Stimulated activated CD4-positive, alpha-beta T cell treated with anti-CD3 and anti-CD28 coated beads, Interleukin-15, amount 100 ng/mL, for 24 hours (primary cell): ENCODE measurements at places on chromosomes 12 and 14.

DNA sequence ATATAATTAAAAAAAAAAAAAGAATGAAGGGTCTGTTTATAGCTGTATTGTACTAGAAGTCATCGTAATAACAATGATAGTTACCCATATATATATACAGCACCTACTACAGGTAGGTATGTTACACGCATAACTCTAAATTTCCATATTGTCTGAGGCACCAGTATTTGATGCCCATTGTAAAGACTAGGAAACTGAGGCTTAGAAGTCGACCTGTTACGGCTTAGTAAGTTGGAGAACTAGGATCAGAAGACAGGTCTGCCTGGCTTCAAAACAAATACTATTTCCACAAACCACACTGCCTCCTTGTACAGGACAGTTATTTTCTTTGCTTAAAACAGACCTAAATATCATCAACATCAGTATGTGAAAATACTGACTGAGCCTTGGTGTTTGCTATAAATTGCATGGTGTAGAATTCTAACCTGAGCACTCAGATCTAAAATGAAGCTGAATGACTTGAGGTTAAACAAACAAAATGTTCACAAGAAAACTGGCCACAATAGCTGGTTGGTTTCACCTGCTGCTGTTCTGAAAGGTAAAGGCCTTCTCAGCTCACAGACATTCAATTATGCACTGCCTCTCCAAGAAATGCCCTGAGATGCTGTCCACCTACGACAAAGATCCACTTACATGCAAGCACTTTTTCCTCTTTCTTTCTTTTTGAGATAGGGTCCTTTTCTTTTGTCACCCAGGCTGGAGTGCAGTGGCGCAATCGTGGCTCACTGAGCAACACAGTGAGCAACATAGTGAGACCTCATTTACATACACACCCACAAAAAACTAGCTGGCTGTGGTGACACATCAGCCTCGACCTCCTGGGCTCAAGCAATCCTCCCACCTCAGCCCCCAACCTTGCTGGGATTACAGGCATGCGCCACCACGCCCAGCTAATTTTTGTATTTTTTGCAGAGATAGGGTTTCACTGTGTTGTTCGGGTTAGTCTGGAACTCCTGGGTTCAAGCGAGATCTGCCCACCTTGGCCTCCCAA is 35.7 kb downstream of the SSH1 start:
- peak; percentile 40 for DNase-seq

DNA sequence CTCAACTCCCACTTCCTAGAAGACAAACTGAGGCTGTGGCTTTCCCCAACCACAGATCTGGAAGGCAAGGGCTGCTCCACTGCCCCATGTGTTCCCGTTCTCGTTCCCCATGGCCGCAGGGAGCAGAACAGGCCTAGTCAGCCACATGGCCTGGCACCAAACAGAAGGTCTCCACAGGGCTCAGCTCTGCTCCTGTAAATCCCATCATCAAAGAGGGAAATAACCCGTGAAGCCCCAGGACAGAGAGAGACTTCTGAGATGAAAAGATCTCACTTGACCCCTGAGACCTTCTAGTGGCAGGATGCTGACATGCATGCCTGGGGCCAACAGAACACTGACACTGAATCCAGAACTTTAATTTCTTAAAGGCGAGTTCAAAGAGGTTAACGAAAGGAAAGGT is 68.9 kb downstream of the BCL11B start:
- DNase-seq, result no peak

DNA sequence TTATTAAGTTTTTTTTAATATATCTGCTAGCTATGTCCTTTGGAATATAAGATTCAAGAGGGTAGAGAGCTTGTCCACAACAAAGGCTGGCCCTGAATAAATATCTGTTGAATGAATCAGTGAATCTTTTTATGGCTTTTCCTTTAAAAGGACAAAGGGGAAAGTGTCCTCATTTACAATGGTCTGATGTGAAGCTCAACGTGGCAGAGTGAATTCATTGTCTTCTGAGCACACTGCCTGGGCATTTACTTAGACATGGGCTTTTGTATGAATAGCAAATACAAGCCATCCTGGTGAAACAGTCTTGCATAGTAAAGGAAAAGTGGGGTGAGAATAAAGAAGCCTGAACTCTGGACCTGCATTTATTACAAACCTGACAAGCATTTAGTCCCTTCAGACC is 201.2 kb downstream of the NELL2 start:
- no peak for DNase-seq

- no peak for DNase-seq
Observed at GRCh38 chr14:59305231-59305630, 116.8 kb downstream of the DAAM1 start.

GRCh38 chr12:79932357-79932756 is 2.5 kb downstream of the PPP1R12A start:
- no peak for DNase-seq

GRCh38 chr14:70711451-70711850 is 69.7 kb downstream of the TTC9 start:
- DNase-seq, result no peak

- no peak for DNase-seq
Observed at GRCh38 chr12:1695886-1696670, 5.2 kb downstream of the ADIPOR2 start.

DNA sequence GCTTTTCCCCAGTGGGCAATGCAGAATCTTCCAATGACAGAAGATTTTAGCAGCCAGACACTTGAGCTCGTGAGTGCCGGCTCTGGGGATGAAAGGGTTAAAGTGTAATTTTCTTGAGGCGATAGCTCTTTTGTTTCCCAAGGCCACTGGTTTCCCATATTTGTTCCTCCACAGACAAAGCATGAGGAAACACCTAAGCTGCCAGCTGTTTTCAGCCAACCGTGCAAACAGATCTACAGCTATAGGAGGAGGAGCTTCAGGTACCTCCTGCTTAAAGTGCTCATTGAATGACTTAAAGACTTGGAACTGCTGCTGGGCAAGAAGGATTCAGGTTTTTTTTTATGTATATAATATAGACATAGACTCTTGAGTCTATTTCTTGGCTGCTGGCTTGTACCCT is 1311.5 kb downstream of the TMEM121 start:
- no peak for DNase-seq

DNA sequence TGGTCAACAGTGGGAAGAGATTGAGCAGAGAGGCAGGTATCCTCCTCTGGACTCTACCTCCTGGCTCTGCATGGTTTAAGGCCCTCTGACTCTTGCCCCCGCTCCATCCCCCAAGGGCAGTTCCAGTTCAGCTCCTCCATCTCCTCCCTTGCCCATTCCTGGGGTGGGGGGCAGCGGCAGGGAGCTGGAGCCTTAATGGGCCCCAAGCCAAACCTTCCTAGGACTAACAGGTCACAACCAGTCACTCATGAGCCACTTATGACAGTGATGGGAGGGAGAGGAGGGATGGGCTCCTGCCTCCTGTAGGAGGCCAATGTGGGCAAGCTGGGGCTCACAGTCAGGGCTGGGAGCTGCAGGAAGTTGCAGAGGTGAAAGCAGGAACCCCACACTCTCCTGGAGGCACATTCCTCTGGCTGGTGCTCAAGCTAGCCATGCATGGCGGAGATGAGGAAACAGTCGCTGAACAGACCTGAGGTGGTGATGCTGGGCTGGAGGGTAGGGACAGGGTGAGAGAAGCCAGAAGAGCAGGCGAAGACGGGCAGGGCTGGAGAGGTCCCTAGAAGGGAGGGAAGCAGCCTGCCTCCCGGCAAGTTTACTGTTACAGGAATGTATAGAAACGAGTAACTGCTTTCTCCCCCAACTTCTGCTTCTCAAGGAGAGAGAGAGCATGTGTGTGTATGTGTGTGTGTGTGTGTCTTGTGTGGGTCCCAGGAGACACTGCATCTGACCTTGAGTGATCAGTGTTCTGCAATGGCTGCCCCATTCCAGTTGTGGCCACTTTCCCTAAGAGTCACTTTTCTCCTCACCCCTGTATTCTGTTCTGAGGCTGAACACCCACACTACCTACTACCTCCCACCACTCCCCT is 5.0 kb upstream of the RAPGEF3 start:
- no peak for DNase-seq

- no peak for DNase-seq
Observed at GRCh38 chr14:74918380-74918779, 4.7 kb downstream of the RPS6KL1 start.

- DNase-seq, result peak; percentile 81
Observed at GRCh38 chr12:57632958-57633840, at the start of gene B4GALNT1. B4GALNT1 (minus strand) TSS chr12:57633201; CDS start chr12:57632132, 1,069 bp downstream.

DNA sequence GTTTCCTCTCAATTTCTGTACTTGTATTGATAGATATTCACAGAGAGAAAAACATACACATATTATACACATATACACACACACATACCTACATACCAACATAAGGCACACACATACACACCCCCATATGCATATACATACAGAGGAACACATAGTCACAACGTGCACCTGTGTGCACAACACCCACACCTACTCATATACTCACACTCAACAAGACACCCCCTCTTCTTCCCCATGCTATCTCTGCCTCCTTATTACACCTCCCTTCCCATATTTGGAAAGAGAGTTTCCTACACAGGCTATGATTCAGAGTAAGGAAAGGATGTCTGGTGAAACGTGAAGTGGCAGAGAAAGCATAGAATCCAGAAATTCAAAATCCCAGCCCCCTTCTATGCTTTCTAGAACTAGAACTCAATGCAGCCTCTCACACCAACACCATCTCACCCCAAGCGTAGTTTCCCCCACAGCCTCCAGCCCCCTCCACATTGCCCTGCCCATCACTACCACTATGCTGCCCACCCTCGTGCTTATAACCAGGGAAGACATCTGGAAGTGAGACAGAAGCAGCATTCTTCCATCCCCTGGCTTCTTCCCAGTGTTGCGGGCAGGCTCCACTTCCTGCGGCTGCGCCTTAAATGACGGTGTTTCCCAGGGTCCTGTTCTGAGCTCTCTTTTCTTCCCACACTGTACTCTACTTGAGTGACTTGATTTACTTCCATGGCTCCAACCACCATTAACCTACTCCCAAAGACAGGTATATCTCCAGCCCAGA is 2.4 kb downstream of the RNASE8 start:
- DNase-seq, result no peak

DNA sequence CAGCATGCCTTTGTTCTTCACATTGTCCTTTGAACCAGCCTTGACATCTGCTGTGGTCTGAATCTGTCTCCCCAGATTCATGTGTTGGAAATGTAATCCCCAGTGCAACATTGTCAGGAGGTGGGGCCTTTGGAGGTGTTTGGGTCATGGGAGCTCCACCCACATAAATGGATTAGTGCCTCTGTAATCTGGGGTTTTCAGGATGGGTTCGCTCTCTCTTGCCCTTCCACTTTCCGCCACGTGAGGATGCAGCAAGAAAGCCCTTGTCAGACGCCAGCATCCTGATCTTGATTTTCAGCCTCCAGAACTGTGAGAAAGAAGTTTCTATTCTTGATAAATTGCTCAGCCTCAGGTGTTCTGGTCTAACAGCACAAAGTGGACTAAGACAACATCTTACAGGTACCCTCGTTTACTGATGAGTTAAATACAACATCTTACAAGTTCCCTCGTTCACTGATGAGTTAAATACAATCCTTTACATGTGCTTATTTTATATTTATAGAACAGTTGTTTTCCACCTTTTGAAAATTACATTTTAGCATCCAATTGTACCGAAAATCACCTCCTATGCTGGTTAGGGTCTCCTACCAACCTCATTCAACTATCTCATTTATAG is 54.4 kb upstream of the RIMBP2 start:
- no peak for DNase-seq

DNA sequence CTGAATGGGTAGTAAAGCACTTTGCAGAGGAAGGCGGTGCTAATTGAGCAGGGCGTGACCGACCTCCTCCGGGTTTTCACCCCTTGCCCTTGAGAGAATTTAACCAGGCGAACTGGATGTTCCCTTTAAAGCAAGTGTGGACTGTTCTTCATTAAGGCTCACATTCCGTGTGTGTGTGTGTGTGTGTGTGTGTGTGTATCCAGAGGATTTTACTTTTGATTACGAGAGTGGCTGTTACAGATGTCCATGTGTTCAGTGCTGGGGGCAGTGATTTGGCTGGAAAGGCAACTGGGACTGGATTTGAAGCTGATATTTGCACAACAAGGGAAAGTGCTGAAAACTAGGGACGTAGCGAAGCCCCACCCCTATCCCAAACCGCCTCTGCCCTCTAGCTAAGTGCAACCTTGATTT is 2.2 kb downstream of the TMEM132C start:
- DNase-seq, result no peak

- no peak for DNase-seq
Observed at GRCh38 chr14:85263916-85264675, 265.8 kb upstream of the FLRT2 start.

DNA sequence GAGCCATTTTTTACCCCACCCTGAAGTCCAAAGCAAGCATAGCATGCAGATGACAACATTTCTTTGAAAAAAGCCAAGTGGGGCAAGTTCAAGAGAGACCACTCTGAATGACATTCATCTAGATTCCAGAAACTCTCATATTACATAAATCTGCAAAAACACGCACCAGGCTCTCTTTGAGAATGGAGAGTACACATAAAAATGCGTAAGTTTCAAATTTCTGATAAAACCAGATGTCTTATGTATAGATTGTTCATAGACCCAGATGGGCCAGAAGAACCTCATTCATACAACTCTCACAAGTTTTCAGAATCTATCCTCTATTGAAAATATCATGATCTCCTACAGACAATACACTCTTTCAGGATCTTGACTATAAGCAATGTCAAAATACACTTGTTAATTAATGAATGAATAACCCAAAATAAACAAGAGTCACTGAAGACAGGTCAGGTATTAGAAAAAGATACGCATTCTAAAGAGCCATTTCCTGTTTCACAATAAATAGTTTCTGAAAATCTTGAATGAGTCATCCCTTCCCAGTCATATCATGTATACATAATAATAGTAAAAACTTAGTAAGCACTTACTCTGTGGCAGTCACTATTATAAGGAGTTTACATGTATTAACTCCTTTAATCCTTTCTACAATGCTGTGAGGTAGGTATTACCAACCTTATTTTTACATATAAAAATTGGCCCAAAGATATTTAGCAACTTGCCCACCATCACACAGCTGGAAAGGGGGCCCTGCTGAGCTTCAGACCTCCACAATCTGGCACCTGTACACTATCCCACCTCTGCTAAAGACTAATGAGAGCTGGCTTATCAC is 72.0 kb downstream of the PPP2R5E start:
- no peak for DNase-seq

DNA sequence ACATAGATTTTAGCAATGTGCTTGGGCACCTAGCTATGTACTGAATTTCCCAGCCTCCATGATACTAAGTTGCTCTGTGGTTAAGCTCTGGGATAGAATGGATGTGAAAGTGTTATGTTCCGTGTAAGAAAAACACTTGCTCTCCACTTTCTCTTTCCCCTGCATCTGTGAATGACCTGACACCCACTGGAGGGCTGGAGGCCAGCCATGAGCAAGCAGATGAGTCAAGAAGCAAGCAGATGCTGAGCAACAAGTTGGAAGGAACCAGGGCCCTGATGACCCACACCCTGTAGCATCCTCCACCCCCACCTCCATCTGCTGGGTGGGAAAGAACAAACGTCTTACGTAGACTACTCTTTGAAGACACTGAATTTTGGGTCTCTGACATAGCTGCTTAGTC is 56.6 kb downstream of the EID3 start:
- no peak for DNase-seq

GRCh38 chr12:32881107-32881506 is 15.5 kb downstream of the PKP2 start:
- no peak for DNase-seq

GRCh38 chr12:109170324-109170723 is 53.9 kb downstream of the ACACB start:
- no peak for DNase-seq

- no peak for DNase-seq
Observed at GRCh38 chr14:39593377-39593776, 161.1 kb upstream of the FBXO33 start.
